Urinary bladder (tissue), 4 donors: ENCODE measurements at places on chromosomes 6 and 20. TPM values are rescaled to one million over a fixed set of nuclear protein-coding genes. Genes with fewer than 3 reads are reported as not detected.

DNA sequence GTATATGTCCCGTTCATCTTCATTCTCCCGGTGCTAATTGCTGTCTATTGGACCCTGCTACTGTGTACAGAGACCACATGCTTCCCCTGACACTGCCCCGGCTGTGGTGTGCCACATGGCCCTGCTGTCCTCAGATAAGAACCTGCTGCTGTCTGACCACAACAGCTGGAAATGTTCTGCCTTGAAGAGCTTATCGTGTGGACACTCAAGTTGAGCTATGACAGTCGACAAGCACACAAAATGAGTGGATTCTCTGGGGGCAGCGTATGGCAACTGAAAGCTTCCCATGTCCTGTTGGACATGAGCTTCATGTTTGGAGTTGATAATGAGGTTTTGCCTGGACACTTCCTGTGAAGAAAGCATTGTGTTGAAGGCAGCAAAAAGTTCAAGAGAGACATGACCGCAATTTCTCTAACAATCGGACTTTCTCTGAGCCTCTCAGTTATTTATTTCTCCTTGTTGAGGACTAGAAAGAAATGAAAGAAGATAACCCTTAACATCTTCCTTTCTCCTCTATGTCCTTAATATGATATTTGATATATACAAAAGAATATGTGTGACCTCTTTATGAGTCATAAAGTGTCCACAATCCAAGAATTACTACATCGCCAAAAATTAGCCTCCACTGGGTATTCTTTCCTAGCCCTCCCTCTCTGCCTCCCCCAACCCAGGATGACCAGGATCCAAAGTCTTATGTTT, 187.1 kb upstream of the TCF21 start:
- no peak for DNase-seq

GRCh38 chr20:48761023-48761785, 66.6 kb downstream of the PREX1 start:
- DNase-seq: no peak

Gene RBPJL
- not detected for total RNA-seq

Gene ZNF318
- 14.6 TPM for total RNA-seq
